ENCODE measurements at places on chromosomes 16 and 17.

DNA sequence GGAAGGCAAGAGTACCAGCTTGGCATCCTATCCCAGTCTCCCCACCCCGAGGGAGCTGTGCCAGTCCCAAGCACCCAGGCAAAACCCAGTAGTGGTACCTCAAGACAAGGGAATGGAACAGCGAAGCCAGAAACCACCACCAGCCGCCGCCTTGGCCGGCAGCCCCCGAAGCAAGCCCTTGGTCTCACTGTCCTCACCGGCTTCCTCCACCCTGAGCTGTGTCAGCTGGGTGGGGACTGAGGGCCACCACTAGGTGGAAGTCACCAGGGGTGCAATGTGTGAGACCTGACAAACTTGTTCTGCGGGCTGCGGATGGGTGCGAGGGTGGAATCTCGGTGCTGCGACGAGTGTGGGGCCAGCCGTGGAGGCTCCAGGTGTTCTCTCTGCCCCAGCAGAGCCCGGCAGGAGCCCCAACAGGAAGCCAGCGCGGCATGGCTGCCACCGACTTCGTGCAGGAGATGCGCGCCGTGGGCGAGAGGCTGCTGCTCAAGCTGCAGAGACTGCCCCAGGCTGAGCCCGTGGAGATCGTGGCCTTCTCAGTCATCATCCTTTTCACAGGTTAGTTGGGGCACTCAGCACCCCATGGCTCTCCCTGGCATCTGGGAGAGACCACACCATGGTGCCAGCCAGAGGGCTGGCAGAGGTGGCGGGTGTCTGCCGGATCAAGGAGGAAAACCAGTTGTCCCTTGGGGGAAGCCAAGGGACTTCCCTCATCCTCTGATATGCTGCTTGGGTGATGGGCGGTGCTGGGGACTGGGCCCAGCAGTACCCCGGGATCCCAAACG is 6.7 kb downstream of the SMIM5 start:
- DNase-seq: no peak

- no peak for DNase-seq
Measured at GRCh38 chr17:7060165-7060891, 16.4 kb upstream of the SLC16A11 start.

DNA sequence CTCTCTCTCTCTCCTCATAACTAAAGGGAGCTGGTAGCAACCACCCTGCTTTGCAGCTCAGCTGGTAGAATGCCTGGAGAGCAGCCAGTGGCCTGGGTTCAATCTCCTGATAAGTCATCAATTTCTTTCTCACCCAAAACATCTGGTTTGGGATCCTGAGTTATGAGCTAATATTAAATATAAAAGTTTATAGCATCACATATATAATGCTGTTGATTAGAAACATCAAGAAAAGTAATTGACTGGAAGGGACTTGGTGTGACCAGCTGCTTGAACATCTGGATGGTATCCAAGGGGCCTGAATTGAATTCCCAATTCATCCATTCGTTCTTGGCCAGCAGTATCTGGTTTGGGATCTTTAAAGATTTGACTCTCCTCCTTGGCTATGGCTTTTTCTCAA is 12.2 kb upstream of the ELAC2 start:
- no peak for DNase-seq

GRCh38 chr16:4915226-4915761 is 21.7 kb downstream of the PPL start:
- DNase-seq: no peak

DNA sequence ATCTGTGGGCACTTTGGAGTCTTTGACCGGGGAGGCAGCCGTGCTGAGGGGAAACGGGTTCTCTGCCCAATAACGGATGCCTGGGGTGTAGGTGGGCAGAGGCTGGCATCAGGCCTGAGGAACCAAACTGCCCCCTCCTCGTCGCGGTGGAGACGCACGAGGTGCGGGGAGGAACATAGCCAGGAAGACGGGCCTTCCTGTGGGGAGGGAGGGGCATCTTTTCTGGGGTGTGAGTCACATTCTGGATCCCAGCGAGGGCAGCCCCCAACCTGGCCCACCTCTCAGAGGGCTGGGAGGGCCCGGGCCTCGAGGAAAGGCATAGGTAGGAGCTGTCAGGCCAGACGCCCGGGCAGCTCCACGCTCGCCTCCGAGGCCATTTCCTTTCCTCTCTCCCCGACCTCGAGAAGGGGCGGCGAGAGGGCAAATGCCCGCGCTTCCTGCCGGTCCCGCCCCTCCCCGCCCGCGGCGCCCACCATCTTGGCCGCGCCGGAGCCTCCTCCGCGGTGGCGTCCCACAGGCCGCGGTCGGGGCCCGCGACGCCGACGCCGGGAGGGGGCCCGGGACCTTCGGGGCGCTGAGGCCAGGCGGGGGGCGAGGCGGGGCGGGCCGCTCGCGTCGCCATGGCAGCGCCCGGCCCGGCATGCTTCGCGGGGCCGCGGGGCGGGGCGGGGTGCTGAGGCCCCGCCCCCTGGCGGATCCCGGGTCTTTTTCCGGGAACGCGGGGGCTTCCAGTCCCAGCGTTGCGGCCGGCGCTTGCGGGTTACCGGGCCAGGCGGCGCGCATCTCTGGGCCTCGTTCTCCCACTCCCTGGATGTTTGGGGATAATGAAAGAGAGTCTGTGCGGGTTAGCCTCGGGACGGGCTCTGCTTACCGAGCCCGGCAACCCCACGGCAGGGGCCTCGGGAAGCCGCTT is 13.2 kb downstream of the RAI1 start:
- DNase-seq: peak; percentile 54

- DNase-seq: no peak
Measured at GRCh38 chr16:57643147-57643874, 14.9 kb downstream of the ADGRG1 start.

DNA sequence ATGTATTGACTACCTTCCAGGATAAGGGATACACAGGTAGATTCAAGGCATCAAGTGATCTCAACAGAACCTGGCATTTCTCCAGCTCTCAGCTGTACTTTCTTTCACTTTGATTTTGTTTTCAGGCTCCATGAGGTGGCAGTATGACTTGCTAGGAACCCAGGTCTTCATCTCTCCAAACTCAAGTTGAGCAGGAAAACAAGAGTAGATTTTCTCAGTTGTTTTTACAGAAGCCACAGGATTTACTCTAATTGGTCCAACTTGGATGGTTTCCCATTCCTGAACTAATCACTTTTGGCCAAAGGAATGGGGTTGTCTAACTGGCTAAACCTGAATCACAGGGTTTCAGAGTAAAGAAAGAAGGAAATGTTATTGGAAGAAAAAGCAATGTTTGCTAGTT is 146.6 kb downstream of the TRIM37 start:
- DNase-seq: no peak

DNA sequence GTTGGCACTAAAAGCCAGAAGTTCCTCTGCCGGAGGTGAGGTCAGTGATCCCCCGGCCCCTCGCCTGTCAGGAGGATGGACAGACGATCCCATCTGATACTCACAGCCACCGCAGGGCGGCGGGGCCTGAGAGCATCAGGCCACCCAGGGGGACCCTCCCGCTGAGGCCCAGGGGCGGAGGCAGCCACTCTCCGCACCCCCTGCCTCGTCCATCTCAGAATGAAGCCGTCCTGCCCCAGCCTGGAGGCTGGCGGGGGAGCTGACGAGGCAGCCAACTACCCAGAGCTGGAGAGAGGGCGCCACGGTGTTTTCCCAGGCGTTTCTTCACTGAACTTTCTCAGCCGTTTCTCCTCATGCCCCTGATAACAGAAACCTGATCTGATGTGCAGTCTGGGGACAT is 22.6 kb downstream of the TPSD1 start:
- no peak for DNase-seq

DNA sequence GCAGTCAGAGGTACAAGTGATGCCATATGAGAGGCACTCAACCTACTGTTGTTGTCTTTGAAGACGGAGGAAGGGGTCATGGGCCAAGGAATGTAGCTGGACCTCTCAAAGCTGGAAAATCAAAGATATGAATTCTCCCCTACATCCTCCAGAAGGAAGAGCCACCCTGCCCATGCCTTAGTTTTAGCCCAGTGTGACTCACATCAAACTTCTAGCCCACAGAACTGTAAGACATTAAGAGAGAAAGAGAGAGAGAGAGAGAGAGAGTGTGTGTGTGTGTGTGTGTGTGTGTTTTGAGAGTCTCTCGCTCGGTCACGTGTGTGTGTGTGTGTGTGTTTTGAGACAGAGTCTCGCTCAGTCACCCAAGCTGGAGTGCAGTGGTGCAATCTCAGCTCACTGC is 87.1 kb downstream of the STX8 start:
- DNase-seq: no peak

GRCh38 chr16:50718761-50719400 is 23.0 kb upstream of the CYLD start:
- no peak for DNase-seq

GRCh38 chr16:85543536-85543935 is 69.6 kb upstream of the GSE1 start:
- DNase-seq: no peak

DNA sequence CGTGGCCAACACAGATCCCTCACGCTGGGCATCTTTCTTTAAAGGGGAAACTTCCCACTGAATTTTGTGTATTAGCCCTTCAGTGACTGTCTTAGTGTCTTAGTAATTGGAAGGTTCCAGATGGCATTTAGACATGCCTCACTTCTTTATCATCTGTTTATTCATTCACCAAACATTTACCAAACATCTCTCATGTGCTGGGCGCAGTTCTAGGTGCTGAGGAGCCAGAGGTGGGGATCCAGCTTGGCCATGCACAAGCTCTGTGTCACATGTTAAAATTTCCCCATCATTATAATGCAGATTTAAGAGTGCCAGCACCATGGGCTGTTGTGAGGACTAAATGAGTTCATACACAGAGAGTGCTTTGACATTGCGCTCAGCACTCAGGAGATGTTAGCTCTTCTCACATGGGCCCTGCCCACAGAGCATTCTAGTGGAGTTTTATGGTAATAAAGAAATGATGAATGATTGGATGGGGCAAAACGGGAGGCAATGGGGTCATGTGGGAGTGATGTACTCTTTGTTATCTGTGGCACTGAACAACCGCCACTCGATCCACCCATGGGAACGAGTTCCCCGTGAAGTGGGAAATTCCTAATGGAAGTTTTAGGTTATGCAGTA is 119.7 kb downstream of the SNX29 start:
- no peak for DNase-seq

GRCh38 chr17:65220732-65221131 is 83.6 kb downstream of the RGS9 start:
- DNase-seq: no peak
